Right lobe of liver (tissue), 6 donors: ENCODE measurements at places on chromosomes 13 and 19. TPM values are rescaled to one million over a fixed set of nuclear protein-coding genes. Genes with fewer than 3 reads are reported as not detected.

DNA sequence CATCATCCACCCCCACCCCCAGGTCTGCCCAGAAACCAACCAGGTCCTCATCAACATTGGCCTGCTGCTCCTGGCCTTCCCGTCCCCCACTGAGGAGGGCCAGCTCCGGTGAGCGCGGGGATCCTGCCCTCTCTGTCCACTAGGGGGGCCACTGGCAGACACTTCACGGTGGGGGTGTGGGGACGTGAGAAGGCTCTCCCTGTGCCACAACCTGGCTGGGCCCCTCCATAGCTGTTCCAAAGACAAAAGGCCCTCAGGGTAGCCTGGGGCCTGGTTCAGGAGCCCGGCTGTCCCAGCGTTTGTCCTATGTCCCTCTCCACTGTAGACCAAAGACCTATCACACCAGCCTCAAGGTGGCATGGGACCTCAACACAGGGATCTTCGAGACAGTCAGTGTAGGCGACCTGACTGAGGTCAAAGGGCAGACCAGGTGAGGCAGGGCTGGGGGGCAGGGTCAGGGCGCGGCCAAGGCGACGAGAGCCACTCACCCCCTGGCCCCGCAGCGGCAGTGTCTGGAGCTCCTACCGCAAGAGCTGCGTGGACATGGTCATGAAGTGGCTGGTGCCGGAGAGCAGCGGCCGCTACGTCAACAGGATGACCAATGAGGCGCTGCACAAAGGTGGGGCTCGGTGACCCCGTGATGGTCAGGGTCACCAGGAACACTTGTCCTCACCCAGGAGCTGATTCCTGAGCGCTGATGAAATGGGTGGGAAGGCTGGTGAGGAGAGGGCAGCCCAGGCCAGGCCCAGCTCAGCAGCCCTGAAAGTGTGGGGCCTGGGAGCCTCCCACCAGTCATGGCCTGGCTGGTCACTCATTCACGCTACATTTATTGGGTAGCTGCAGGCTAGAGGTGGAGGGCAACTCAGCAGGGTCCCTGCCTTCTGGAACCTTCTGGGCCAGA, 7.9 kb downstream of the DCAF15 start:
- DNase-seq: no peak

GRCh38 chr13:33108620-33109019, 92.4 kb downstream of the KL start:
- DNase-seq: no peak

DNA sequence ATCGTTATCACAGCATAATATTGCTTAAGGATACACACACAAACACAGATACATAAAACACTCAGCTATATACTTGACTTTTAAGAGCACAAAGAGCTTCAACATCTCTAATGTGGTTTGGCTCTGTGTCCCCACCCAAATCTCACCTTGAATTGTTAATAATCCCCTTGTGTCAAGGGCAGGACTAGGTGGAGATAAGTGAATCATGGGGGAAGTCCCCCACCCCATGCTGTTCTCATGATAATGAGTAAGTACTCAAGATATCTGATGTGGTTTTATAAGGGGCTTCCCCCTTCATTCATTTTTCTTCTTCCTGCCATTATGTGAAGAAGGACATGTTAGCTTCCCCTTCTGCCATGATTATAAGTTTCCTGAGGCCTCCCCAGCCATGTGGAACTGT, 481.4 kb downstream of the PCDH9 start:
- no peak for DNase-seq

- DNase-seq: no peak
Measured at GRCh38 chr19:3073159-3073563, 10.9 kb upstream of the TLE5 start.

- no peak for DNase-seq
Measured at GRCh38 chr19:50780753-50781435, 9.3 kb upstream of the ACP4 start.

DNA sequence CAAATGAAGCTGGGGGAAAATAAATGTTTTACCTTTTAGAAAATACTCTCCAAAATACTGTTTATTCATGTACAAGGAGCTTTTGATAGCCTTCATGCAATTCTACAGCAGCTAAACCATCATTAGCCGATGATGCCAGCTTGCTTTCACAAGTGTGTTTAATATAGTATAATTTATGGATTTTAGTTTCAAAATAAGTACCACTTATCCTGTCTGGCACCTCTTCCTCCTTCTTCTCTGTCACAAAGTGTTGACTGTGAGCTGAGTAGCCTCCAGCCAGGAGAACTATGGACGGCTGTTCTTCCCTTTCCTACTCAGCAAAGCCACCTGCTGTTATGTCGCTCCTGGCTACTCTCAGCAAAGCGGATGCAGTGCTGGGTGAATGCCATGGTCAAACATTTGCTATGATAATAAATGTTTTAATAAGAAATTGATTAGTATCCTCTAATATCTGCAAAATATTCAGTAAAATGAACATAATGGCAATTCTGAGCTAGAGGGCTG, 238.2 kb downstream of the LIG4 start:
- DNase-seq: no peak

Gene CLEC4G
- 47.4 TPM for total RNA-seq

Gene RUBCNL
- 1.8 TPM for total RNA-seq
